ENCODE measurements at places on chromosomes 3 and 15.
A peak's percentile ranks its signal among the peaks of the same experiment; 100 is the strongest.

DNA sequence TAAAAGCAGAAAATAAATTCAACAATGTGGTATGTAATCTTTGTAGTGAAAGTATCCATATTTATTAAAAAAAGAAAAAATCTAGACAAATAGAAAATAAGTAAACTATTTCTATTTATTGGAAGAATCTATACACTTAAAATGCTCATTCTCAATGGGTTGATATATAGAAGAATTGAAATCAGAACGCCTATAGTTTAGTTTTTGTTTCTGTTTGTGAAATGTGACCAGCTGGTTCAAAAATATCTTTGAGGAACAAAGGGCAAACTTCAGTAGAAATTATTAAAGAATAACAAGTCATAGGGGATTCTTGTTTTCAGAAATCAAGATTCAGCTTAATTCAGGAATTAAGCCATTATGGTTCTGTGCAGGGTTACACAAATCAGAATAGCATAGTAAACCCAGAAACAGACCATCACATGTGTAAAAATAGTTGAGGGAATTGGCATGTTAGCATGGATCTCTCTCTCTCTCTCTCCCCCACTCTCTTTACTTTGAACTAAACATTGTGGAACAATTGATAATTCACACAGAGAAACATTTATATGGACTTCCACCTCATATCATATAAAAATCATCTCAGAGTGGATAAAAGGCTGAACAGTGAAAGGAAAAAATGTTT lies 134.0 kb downstream of the CHL1 start:
- no peak for DNase-seq

GRCh38 chr15:35717721-35718120 lies 171.8 kb upstream of the DPH6 start:
- no peak for DNase-seq

DNA sequence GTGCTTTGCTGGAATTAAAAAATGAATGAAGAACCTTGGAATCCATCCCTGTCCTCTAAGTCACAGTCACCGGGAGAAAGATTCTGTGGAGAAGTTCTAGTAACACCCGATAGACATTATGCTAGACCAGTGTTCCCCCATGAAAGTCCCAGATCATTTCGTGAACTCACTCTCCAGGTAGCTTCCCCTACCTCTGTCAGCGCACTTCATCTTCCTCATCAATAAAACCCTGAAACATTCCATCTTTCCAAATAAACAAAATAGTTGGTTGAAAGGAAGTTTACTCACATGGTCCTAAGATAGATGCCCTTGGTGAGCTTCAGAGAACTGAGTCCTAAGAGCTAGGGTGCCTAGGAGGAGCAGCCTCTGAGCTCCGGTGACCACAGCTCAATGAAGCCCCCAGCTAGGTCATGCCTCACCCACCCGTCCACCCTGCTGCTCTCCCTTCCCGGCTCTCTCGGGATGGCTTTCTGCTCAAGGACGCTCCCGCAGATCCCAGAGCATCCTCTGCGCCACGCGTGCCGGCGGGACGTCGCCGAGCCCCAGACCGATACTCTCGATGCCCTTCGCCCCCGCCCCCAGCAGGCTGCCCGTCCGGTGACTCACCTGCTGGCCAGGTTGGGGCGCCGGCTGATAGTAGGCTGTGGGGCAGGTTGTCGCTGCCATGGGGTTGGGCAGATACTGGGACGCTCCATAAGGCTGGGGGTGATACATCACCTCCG lies 776 bp downstream of the VGLL3 start:
- DNase-seq = no peak

- peak; percentile 29 for DNase-seq
Measured at GRCh38 chr3:142279965-142280590, 54.7 kb upstream of the GK5 start.

GRCh38 chr15:23387621-23388190 lies 33.2 kb downstream of the GOLGA8S start:
- DNase-seq = no peak

GRCh38 chr3:10164546-10165393 lies at the start of gene IRAK2:
TSS of gene IRAK2 (plus strand) at chr3:10164919. CDS start at chr3:10164955, 36 bp downstream.
- DNase-seq = peak; percentile 63

DNA sequence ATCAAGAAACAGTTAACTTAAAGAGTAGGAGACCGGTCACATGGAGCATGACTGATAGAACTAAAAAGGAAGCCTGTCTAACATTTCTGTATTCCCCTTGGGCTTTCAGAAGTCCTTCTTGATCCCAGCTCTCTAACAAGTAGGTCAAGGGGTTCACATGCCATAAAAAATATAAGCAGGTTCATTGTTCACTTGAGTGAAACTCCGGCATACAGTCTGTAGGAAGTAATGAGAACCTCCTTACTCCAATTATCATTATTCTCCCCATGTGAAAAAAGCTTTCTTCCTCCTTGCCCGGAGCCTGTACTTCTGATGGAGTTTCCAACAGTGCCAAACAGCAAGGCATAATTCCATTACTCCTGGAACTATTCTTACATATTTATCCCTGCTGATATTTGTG lies 242.8 kb upstream of the CNTN4 start:
- no peak for DNase-seq

DNA sequence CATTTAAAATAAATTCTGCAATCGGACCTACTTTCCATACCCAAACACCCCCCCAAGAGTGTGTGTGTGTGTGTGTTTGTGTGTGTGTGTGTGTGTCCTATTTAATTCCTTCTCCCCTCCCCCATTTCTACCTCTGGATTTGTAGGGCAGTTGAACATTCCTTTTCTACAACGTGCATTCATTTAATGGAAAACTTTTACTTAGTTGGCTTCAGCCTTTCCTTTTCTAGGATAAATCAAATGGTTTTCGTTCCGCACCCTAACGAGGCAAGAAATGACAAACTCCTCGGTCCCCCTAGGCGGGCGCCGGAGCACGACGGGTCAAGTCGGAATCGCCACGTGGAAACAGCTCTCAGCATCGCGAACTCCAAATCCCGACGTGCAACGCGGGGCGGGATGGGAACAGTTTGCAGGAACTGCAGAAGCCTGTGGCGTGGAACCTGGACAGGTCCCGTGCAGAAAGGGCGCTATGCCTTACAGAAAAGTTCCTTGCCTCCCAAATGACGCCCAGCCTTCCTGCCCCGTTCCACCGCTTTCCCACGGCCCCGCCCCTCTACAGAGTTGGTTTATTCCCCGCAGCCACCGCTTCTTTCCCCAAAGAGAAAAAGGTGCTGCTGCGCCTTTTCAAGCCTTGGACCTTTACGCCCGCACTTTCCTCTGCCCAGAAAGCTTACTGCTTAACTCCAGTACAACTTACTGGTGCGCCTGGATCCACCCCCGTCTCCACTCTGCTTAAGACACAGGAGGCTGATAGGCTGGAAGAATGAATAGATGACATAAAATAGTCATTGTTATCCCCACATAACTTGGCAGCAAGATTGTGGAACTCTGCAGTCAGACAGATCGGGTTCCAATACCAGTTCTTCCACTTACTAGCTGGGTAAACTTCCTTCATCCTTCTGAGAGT lies 1.1 kb upstream of the EIF2B5 start:
- peak; percentile 35 for DNase-seq

DNA sequence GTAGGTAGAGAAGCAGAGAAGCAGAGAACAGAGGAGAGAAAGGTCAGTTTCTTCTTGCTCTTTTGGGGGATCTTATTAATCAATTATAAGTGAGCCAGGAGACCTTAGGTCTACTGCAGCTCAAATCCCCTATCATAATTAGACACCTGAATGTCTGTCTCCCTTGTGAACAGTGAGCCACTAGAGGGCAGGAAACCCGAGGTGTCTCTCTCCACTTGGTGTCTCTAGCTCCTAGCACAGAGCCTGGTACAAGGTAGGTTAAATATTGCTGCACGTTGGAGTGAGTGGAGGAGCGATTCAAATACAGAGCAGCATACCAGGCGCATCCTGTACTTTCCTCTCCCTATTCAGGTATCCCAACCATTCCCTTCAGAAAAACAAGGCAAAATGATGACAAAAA lies 2.0 kb upstream of the ST8SIA2 start:
- DNase-seq = peak; percentile 30

- DNase-seq = no peak
Measured at GRCh38 chr3:169879845-169880575, 10.3 kb upstream of the LRRC31 start.

DNA sequence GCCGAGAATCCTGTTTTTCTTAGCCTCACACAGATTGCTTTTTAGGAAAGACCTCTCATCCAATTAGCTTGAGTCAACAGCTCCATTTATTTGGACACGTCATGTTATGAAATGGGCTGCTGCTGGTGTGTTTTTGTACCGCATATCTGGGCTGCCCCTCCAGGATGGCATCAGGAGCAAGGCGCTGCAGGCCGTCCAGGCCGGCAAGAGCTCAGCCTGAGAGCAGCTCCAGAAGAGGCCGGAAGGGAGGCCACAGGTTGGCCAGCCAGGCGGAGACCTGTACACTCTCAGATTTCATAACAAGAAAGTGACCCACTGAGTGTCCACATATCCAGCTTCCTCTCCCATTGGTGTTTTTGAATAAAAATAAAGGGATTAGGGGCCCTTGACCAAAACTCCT lies 28.3 kb downstream of the FOXL2NB start:
- DNase-seq = no peak

DNA sequence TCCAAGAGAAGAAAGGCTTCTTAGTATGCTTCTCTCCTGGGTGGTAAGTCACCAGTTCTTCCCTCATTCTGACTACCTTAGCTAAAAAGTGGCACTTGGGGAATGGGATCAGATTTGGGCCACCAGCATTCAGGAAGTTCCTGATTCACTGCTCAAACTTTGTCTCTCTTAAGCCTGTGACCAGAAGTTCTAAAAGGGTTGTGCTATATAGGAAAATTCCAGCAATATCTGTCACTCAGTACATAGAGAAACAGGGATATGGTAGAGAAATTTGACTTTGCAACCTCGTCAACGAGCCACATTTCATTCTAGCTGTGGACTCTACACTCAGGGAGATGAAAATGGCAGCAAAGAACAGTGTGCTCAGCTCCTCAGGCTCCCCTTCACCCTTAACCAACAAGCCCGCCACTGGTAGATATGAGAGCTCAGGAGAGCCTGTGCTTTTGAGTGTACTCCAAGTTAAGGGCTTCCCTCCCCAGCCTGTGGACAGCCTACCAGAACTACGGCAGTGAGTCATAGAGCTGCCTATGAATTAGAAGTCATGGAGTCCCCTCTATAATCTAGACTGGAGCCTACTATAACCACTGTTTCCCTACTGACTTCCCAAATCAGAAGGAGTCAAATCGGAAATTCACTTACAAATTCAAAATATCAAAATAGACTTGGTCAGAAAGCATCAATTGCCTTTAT lies 52.6 kb upstream of the MYO5C start:
- no peak for DNase-seq

DNA sequence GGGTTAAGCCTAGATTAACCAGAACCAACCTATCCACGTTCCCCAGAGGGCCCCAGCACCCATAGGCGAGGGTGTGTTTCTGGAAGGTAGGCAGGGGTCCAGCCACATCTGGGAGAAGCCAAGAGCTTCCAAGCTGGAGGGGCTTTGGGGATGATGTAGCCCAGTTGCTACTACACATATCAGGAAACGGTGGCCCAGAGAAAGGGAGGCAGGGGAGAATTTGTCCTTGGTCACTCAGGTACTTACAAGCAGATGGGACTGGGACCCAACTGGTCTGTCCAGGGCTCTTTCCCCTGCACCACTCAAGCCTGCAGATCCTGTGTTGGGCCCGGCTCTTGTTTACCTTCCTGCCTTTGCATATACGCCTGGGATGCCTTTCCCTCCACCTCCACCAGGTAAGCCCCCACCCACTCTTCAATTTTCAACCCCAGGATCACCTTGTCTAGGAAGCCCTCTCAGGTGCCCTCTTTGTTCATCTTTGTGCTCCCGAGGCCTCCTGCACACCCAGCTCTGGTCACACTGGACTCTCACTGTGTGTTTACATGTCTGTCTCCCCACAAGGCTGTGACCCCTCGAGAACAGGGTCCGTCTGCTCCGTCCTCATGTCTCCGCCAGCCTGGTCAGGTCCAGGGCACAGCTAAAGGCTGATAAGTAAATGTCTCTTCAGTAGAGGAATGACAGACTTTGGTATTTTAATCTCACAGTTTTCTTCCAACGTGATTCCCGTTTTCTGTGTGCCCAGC lies 204.4 kb upstream of the LINGO1 start:
- no peak for DNase-seq

DNA sequence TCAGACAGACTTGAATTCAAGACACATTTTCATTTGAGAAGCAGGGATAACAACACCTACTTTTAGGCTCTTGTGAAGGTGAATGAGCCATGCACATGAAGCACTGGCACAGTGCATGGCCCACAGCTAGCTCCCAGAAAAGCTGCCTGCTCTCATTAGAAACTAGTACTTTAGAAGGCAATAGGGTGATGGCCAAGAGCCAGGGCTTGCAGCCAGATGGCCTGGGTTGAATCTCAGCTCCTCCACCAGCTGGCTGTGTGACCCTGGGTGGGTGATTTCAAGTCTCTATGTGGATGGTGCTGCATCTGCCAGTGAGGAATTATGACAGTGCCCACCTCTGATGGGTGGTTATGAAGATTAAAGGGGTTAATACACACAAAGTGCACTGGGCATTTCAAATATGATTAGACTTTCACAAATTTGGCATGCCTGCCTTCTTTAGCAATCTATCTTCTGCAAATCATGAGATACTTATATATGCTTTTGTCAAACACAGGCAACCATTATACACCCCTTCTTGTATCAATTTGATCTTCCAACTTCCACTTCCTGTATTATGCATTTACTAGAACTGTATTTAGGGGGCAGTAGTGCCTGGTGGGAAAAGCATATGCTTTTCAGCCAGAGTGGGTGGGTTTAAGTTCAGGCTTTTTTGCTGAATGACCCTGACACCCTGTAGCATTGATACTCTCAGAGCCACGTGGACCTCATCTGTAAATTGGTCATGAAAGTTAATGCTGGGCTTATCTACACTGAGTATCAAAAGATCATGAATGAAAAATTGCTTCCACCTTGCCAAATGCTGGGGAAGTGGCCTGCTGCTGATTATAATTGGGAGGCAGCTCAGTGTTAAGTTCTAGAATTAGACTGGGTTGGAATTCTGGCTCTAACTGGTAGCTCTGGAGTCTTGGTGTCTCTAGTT lies 34.7 kb upstream of the RBP1 start:
- DNase-seq = no peak

DNA sequence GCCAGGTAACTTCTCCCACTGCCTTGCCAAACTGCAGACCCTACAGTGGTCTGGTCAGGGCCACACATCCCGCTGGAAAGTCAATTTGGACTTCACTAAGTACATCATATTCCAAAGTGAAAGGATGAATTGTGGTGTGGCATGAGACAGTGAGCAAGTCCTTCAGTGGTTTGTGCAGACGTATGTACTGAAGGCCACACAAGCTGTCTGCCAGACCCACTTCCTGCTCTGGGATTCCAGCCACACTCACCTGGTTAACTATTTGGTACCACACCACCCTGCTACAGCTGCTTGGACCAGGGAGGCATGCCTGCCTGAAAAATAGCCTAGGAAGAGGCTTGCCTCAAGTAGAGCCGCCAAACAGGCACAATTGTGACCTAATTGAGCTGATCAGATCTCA lies 94.1 kb upstream of the STRIT1 start:
- no peak for DNase-seq

- DNase-seq = no peak
Measured at GRCh38 chr3:48997714-48998637, 7.9 kb downstream of the P4HTM start.

- DNase-seq = no peak
Measured at GRCh38 chr3:127209155-127209839, 16.4 kb downstream of the PRR23E start.

- DNase-seq = no peak
Measured at GRCh38 chr3:24303057-24303754, 191.4 kb downstream of the THRB start.

- DNase-seq = no peak
Measured at GRCh38 chr3:124705552-124705951, 24.7 kb upstream of the UMPS start.

GRCh38 chr3:133130168-133130567 lies 92.0 kb downstream of the TMEM108 start:
- DNase-seq = no peak

Data from stimulated activated naive CD8-positive, alpha-beta T cell treated with anti-CD3 and anti-CD28 coated beads, Interleukin-15, amount 100 ng/mL, for 72 hours (primary cell).